Right kidney (tissue), 9 donors: ENCODE measurements at places on chromosomes 13 and 19.

DNA sequence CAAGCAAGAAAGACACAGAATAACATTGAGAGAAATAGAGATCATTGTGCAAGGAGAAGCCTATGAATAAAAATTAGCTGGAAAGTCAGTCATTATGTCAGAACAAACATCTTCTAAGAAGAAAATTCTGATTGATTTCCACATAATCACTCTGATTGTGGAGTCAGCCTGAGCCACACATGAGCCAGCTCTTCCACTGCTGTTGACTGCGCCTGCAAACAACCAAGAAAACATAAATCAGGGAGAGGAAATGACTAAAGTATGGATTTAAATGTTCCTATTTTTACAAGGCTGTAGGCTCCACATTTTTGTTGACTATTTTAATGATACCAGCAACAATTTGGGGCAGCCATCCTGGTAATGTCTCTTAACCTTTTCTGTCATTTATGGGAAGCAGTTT, 962.3 kb downstream of the EFNB2 start:
- no peak for DNase-seq

DNA sequence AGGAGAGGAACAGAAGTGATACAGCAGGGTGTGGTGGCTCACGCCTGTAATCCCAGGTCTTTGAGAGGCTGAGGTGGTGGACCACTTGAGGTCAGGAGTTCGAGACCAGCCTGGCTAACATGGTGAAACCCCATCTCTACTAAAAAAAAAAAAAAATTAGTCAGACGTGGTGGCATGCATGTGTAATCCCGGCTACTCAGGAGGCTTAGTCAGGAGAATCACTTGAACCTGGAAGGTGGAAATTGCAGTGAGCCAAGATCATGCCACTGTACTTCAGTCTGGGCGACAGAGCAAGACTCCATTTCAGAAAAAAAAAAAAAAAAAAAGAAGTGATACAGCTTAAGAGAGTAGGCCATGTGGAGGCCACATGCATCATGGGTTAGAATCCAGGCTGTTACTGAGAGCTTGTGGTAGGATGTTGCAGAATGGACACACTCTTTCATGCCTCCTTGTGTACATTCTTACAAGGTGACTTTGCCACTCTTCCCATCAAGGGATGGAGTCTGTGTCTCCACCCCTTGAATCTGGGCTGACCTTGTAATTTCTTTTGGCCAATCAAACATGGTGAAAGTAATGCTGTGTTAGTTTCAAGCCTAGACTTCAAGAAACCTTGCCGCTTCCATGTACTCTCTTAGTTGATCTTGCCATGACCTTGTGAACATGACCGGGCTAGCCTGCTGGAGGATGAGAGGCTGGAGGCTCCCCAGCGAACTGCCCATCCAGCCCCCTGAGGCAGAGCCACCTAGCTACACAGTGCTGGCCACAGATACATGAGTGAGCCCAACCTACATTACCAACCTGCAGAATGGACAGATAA, 12.3 kb downstream of the FAM187B start:
- DNase-seq, result no peak

GRCh38 chr13:112071102-112071722, 4.3 kb downstream of the SOX1 start:
- DNase-seq, result peak; percentile 34

GRCh38 chr13:65093357-65093756, 2136.8 kb downstream of the PCDH9 start:
- no peak for DNase-seq

DNA sequence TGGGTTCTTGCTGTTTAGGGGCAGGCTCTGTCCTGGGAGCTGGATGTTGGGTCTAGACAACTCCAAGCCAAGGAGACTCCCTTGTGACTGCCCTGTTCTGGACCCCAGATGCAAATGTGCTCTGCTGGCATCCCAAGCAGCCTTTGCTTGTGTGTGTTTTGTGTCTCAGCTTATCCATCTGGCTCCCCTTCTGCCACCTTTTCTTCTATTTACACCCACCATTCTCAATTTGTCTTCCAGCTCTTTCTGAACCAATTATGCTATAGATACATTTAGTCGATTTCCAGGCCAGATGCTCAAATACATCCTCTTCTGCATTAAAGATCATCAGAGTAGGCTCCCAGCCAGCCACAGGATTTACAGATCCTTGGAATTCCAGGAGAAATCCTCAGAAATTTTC, 115.0 kb upstream of the SLC7A1 start:
- DNase-seq, result no peak

- peak; percentile 81 for DNase-seq
Measured at GRCh38 chr19:1651568-1652291, 685 bp downstream of the TCF3 start.

DNA sequence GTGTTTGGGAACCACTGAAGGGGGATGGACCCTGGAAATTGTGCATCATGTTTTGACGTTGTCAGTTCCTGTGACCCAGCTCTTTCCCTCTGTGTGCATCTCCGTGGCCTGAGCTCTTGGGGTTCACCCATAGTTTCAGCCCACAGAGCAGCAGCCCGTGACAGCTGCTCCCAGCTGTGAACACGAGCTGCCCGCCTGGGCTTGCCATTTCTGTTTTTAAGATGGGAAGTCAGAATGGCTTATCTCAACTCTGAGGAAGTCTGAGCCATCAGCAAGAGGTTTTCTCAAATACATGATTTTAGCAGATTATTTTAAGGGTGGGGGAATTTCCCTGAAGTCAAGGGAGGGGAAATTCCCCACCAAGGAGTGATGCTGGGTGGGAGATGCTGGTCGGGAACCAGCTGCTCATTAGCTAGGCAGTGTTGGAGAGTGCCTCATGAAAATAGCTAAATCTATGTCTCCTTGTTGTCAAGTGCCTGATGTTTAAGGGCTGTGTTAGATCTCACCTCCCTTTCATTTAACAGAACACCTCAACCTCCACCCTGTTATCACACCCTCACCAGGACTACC, 34.8 kb upstream of the C1QTNF9 start:
- DNase-seq, result peak; percentile 35

DNA sequence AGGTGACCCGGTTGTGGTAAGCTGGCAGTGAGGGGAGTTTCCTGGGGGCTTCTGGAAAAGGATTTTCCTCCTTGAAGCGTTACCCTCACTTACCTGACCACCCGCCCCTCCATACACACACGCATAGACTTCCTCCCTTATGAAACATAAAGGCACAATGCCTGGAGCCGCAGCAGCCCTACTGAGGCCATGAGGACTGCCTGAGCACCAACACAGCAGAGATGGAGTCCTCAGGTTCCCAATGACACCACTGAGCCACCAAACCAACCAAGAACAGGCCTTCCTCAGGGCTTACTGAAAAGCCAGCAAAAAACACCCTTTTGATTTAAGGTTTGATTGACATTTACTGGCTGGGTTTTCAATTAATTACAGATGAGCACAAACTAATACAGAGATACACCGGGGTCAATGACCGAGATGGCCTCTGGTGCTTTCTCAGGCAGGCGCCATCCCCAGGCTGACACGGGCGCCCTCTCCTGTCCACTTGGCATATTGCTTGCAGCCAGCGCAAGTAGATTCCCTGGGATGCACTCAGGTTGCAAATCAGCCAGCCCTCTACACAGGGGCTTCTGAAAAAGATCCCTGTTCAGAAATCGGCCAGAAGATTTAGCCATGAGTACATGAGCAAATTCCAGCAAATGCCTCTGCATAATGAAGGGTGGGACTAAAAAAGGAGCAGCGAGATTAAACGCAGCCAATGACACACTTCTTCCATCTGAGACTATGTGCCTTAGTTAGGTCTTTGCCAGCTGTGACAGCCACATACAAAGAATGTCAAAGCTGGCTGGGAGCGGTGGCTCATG, 14.8 kb downstream of the OPA3 start:
- DNase-seq, result no peak

DNA sequence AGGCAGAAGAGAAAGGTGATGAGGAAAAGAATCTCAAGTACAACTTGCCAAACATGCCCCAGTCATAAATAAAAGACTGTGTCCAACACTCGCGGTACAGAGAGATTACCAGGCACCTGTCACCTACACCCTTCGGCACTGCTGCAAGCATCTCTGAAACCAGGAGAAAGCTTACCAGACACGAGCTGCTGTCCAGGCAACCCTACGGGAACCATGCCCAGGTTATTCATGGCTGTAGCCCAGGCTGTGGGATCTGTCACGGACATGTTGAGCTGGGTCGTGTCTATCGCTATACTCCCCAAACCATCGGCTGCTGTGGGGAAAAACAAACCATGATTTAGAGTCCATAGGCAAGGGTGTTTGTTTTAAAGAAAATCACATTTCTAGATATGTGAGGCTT, 375.0 kb downstream of the ENOX1 start:
- DNase-seq, result no peak

- no peak for DNase-seq
Measured at GRCh38 chr13:90709319-90709718, 638.2 kb upstream of the MIR17HG start.

DNA sequence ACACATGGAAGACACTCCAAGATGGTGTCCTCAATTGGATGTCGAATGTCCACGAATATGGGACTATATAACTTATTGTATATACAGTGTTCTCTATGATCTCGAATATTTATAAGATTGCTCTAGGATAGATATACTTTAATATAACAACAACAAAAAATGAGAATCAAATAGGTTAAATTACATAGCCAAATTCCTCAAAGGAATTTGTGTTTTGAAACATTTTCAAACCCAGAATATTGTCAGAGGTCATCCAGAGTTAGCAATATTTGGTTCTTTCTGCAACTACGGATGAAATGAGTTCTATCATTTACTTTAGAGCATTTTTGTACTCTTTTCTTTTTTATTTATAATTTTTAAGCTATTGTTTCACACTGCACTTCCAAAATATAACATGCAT, 857.8 kb downstream of the GPC5 start:
- no peak for DNase-seq

- no peak for DNase-seq
Measured at GRCh38 chr13:67367399-67367798, 137.3 kb upstream of the PCDH9 start.

DNA sequence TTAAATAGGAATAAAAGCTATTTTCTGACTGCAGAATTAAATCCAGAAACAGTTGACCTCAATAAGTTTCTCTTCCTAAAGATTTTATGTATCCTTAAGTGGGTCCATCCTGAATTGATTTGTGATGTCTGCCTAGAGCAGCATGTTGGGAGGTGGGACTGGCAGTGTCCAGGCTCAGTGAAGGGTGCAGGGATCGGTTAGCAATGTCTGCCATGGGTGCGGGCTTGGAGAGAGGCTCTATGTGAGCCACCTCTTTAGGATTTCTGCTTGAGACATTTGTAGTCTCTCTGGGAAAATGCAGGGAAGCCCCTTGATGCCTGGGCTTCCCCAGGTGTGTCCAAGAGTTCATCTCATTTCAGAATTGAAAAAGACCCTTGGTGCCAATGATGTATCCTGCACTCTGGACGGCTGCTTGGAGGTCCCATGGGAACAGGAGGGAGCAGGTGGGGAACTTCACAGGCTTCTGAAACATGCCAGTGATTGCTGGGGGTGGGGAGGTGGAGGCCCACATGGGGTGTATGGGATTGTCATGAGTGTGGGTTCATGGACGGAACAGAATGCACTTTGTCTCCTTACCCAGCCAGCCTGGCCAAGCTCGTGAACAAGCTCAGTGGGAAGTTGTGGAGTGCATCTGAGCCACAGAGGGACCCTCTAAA, 6.2 kb upstream of the COLGALT1 start:
- DNase-seq, result no peak
